ENCODE measurements at places on chromosomes 5 and 9.

GRCh38 chr5:178349625-178350353 is 117.2 kb upstream of the PHYKPL start:
- no peak for DNase-seq

DNA sequence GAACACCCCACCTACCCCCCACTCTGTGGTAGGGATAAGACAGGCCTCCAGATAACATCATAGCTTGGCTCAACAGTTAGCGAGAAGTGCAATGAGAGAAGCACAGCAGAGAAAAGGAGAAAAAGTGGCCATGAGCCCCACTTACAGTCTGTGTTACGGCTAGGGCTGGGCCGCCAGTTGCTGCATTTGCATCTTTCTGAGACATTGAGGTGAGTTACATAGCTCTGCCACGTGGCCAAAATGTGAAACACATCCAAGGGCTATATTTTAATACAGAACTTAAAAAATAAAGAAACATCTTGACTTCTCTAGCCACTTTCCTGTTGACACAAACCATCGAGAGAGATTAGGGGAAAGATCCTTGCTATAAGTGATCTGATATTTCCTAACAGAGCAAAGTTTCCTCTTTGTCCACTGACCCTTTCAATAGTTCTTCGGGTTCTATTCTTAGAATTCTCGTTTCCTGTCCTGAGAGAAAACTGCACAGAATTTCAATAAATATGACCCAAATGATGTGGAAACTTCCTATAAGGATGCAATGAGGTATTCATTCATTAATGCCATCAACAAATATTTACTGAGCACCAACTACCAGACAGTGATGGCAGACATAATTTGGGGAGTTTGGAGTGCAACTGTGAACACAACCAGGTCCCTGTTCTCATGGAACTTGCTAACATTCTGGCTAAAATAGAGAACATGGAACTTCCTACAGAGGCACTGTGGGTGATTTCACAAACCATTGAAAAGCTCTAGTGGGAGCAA is 3.2 kb upstream of the TLE4 start:
- DNase-seq = no peak

DNA sequence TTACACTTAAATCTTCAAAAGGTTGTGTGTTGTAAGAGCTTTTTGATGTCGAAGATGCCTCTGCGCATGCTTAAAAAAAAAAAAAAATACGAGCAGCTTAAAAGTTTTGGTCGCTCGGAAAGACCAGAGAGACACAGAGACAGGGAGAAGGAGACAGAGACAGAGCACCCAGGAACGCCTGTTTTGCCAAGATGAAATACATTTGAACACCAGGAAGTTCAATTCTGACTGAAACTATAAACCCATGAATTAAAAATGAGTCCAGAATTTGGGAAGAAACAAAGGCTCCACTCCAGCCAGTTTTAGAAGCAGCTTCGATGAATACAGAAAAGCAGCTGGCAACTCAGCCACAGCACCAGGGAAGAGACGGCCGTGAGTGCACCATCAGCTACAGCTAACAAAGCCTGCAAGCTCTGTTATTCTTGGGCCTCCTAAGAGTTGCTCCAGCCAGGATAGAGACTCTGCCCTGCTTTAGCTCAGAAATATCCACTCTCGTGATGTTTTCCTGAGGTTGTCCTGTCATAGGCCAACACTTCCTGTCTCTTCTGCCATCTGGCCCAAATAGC is 2.5 kb upstream of the ZNF474 start:
- peak; percentile 35 for DNase-seq

GRCh38 chr9:121824651-121825030 is 173.2 kb downstream of the DAB2IP start:
- no peak for DNase-seq

- no peak for DNase-seq
Measured at GRCh38 chr9:103755986-103756385, 338.1 kb upstream of the SMC2 start.

DNA sequence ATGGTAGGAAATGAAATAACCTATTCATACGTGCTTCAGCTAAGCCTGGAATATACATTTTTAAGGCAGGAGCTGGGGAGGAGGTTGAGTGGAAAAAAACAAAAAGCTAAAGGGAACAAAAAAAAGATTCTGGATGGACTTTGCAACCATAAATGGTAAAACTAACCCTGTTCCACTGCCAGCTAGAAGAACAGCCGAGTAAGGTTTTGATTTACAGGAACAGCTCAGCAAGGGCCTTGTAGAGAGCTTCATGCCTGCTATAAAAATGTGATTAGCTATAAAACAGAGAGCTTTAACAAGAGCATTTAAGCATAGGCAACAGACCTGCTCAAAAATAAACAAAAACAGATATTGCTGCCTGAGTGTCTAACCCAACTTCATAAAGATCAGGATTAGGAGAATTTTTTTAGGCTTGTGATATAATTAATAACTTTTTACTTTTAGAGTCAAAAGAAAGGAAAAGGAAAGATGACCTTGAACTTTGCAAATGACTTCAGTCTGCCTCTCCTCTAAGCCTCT is 194.8 kb downstream of the FBXL7 start:
- peak; percentile 37 for DNase-seq

GRCh38 chr9:131046581-131047202 is 37.7 kb downstream of the LAMC3 start:
- peak; percentile 78 for DNase-seq

All from AG08395 (cell line).